NCI-H1048 (cell line): ENCODE measurements at places on chromosomes 16 and 17.

DNA sequence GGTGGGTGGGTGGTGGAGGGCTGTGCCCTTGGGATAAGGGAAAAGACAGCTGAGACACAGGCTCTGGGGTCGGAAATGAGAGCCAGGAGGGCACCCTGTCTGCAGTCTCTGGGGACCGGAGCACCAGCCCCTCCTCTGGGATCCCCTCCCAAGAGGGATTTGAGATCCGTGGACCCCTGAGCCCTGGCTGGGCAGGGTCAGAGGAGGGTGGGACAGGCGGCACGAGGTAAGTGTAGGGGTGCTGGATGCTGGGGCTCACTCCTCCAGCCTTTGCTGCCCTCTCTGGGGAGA lies 425 bp downstream of the SGSH start:
- DNase-seq, result no peak

- DNase-seq, result no peak
Observed at GRCh38 chr17:43816336-43817320, 16.3 kb downstream of the MPP3 start.

DNA sequence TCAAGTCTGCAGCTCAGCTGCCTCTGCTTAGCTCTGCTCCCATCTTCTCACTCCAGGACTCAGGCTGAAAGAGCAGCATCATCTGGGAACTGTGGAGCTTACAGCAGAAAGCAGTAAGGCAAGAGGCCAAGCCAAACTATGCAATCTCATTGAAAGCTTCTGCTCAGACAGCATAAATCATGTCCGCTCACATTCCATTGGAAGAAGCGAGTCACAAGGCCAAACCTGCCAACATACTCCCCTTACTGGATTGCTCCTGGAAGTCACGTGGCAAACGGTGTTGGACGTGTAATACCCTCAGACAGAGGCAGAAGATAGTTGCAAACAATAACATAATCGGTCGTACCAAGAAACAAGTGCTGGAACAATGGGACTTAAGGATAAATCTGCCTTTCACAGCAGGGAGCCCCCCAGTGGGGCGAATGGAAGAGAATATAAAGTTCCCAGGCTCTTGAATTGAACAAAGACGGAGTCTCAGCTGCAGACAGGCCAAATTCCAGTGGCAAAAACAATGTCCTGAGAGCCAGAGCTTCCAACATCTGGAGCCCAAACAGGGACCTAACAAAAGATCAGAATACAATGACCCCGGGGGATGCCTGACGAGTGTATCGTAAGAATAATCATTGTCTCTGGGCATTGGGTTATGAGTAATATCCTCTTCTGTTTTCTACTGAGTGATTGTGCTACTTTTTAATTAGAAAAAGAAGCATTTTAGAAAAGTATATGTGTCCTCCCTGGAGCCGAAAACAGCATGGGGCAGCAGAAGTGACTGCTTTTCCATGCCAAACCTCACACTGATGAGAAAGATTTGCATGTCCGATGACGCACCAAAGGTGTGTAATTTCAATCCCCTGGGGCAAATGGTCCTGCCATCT lies 68.4 kb downstream of the CMC2 start:
- DNase-seq, result no peak

DNA sequence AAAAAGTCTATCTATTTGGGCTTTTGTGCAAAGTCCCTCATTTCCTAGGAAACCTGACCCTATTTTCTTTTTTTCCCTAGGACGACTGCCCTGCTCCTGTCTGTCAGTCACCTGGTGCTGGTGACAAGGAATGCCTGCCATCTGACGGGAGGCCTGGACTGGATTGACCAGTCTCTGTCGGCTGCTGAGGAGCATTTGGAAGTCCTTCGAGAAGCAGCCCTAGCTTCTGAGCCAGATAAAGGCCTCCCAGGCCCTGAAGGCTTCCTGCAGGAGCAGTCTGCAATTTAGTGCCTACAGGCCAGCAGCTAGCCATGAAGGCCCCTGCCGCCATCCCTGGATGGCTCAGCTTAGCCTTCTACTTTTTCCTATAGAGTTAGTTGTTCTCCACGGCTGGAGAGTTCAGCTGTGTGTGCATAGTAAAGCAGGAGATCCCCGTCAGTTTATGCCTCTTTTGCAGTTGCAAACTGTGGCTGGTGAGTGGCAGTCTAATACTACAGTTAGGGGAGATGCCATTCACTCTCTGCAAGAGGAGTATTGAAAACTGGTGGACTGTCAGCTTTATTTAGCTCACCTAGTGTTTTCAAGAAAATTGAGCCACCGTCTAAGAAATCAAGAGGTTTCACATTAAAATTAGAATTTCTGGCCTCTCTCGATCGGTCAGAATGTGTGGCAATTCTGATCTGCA lies 12.9 kb downstream of the TMEM98 start:
- no peak for DNase-seq

DNA sequence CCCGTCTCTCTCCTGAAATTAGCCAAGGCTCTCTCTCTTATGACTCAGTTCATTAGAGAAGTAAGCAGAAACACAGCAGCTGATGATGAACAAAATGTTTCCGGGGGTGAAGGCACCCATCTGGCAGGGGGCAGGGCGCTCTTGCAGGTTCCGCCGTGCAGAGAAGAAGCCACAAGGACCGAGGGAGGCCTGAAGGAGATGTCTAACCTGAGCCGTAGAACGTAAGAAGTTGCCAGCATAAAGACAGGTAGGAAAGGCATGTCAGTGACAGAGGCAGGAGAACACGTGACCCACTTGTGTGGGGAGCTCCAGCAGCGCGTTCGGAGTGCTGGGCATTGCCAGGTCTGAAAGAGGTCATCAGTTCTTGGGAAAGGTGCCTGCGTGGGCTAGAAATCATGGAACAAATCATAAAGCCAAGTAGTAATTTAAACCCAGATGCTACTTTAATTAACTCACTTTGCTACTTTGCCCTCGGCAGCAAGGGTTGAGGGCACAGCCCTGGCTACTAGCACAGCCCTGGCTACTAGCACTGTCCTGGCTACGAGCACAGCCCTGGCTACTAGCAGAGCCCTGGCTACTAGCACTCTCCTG lies 198.6 kb downstream of the RPTOR start:
- no peak for DNase-seq

DNA sequence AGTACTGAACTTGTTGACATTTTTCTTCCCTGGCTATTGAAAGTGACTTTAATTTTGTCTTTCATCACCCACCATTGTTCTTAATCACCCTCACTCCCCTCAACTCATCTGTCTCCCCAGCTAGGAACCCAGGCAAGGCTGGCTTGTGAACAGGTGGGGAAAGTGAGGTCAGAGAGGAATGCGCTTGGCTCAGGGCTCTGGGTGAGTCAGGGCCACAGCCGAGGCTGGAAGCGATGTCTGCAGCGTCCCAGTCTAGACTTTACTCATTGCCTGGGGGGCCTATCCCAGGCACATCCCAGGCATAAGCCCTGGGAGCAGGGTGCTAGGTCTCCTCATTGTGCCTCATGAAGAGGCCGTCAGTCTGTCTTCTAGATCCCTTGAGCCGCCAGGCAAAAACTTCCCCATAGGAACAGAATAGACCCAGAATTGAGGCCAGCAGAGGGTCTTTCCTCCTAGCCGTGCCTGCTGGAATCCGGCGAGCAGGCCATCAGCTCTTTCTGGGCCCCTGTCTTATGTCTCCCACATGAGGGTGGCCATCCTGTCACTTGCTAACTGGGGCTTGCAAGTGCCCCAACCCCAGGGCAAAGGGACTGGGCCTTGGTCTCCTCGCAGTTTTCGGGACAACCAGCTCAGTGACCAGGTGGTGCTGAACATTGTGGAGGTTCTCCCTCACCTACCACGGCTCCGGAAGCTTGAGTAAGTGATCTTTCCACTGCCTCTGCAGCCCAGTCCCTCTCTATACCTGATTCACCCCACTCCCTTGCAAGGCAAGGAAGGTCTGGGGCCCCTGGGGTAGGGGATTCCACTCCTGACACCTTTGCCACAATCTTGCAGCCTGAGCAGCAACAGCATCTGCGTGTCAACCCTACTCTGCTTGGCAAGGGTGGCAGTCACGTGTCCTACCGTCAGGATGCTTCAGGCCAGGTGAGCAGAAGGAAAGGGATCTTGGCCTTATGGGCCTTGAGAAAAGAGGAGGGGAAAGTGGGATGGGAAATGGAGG lies 40.1 kb downstream of the NLRC5 start:
- DNase-seq, result no peak

GRCh38 chr16:50059111-50059510 lies 6.7 kb upstream of the HEATR3 start:
- DNase-seq, result no peak

DNA sequence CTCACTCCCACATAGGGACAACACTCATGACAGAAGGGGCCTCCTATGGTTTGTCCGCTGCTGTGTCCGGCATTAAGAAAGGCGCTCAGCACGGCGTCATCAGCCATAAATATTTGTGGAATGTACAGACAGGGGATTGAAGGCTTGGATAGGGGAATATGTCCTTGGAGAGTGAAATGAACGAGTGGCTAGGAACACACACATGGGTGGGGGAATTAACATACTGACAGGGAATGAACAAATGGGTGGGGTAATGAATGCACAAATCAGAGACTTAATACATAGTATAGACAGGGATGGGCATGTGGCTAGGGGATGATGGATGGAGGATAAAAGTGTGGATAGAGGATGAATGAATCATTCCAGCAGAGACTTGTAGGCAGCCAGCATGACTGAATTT lies 154.0 kb upstream of the HSBP1 start:
- DNase-seq, result no peak

DNA sequence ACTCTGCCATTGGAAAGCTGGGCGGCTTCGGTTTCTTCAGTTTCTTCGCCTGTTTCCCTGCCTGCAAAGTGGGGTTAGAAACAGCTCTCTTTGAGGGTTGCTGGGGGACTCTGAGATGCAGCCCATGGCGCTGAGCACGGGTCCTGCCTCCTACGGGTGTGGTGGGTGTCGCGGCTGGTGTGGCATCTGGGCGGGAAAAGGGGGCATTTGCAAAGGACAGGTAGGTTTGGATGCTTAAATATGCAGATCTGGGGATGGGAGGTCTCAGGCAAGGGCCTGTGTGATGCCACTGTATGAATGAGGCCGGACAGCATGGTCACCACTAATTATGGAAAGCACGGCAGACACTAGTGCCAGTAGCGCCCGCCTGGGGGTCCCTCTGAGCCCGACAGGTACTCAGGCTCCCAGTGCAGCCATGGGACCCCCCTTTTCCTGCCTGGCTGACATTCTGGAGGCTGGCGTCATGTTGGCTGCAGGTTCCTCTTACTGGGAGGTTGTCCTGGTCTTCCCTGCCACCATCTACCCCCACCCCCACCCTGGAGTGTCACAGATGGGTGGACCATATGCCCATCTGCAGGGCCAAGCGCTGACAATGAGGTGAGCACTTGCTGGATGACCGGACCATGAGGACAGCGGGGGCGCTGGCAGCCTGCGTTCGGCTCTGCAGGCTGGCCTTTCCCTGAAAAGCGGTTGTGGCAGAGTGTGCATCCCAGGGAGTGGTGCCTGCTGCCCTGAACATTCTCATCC lies 237.7 kb downstream of the SEC14L1 start:
- no peak for DNase-seq

DNA sequence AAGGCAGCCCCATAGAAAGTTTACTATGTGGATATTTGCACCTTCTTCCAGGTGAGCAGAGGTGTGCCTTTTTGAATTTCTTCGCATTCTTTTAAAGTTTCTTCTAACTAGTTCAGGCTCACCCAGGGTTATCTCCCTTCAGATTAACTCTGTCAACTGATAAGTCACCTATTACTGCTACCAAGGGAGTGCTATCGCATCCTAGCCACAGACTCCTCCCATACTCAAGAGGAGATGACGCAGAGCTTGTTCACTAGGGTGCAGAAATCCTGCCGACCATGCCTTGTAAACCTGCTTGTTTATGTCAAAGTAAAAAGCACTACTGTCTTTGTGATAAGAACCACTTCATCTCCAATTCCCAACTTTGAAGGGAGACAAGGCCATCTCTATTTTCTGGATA lies 390.1 kb downstream of the RBFOX1 start:
- no peak for DNase-seq

DNA sequence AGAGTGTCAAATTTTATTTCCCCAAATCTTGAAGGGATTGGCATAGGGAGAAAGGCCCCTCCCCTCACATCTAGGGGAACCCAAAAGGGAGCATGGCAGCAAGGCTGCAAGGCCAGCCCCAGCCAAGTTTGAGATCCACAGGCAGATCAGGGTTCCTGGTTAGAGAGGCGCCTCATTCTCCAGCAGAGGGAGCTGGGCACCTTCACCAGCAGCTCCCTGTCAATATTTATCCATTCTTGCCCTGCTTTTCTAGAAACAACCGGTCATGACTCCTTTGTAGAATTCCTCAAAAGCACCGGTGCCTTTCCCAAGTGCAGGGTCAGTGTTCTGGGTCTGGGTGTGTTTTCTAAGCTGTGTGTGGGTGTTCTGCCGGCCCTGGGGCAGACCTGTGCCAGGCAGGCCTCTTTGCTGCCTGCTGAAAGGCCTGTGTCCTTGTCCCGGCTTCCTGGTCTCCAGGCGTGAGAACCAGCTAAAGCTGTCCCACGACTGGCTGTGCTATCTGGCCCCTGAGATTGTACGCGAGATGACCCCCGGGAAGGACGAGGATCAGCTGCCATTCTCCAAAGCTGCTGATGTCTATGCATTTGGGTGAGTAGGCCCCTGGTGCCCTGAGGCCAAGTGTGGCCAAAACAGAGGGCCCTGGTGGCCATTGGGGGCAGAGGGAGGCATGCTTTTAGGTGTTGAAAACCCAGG lies 21.2 kb upstream of the LGALS9 start:
- DNase-seq, result no peak

DNA sequence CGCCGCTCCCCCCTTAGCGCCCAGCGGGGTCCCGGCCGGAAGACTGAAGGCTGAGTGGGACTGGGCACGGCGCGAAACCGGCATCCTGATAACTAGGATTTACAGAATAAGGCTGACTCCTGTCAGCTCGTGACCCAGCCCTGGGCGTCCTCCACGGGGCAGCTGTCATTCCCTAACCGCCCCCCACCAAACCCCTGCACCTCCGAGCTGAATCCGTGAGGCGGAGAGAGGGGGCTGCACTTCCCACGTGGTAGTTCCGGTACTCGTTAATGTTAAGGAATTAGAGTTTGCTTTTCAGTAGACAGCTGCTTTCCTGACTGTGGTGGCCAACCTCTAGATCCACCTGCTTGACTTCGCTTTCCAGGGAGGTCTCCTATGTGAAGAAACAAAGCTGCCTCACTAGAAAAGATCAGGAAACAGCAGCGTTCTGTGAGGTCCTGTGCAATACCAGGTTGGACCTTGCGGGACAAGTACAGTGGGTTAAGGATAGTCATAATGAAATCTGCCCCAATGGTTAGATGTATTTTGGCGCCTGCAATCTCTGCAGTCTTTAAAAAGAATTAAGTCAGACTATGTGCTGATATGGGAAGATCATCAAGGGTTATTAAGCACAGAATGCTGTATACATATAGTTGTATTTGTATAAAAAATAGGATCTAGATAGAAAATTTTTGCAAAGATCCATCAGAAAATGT lies 1.1 kb upstream of the WBP2 start:
- no peak for DNase-seq

- no peak for DNase-seq
Observed at GRCh38 chr16:10895053-10895946, 18.3 kb downstream of the CIITA start.
